ENCODE measurements at places on chromosomes 16 and 17.

- no peak for DNase-seq
Measured at GRCh38 chr17:77434136-77435114, 293.7 kb downstream of the SEC14L1 start.

DNA sequence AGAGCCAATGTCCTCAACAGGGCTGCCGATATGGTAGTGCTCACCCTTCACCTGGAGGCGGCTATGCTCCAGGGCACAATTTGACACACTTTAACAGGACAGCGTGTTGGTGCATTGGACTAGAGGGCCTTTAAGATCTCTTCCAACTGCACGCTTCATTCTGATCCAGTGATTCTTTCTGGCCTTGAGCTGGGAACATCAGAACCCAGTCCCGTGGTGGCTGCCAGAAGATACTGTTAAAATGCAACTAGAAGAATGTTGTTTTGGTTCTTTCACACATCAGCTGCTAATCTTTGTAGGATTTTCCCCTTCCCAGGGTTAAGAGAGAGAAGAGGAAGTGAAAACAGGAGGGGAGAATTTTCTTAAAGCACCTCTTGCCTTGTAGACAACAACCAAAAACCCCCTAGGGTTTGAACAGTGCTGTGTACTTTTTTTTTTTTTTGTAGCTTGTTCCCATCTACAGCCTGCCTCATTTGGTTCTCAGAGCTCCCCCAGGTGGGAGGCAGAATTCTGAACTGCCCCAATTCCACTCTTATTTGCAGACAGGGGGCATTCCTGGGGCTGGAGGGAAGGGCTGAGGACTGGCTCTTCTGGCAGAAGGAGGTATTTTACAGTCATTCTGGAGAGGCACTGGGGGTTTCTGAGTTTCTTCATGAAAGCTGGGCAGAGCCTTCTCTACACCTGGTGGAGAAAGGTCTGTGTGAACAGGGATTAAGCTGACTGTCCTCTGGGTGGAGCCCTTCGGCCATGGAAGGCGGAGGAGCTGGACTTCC is 32.4 kb downstream of the SMARCE1 start:
- DNase-seq: no peak

- DNase-seq: no peak
Measured at GRCh38 chr16:87371261-87371866, 12.2 kb downstream of the FBXO31 start.

DNA sequence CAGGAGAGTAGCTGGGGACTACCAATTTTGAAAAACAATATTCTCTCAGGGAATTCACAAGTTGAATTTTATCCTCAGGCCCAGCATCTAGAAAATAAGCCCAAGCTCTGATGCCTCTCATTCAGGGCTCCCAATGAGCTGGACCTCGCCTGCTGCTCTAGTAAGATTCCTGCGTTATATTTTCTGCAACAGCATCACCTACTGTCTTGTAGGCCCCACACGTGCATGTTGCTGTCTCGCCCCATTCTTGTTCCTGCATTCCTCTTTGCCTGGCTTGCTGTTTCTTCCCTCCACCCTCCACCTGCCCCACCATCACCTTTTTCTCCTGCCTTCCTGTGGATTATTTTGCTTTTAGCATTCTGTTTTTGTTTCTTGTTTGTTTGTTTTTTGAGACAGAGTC is 8.3 kb upstream of the ST6GALNAC2 start:
- no peak for DNase-seq

GRCh38 chr16:55500530-55501011 is 8.3 kb upstream of the LPCAT2 start:
- DNase-seq: no peak

DNA sequence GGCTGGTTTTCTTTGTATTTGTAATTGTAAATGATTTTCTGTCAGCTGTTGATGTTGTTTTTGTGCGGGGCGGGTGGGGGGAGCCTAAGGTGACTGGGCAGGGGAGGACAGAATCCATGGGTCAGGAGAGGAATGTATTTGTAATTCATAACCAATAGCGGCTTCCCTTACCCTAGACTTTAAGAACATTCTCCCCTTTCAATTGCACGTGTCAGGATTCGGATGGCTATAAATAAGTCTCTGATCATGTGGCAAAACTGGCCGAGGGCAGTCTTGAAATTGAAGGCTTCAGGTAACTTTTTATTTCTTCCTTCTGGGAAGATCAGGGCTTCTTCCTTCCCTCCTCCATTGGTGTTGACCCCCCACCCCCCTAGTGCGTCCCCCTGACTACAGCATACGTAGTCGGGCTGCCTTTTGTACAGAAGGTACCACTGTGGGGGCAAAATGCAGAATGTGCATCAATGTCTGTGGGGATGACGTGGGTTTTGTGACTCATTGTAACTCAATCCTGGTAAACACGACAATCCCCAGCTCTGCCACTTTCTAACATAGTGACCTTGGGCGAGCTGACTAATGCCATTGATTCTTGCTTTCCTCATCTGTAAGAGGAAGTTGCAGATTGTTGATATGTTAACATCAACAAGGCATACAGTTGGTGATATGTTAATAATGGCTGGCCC is 16.2 kb downstream of the MARCHF10 start:
- no peak for DNase-seq

GRCh38 chr17:21041741-21042457 is 912 bp downstream of the USP22 start:
- DNase-seq: no peak

- DNase-seq: no peak
Measured at GRCh38 chr17:6711681-6712057, 1.5 kb downstream of the SLC13A5 start.

GRCh38 chr16:63789603-63790002 is 1332.3 kb downstream of the CDH11 start:
- no peak for DNase-seq

DNA sequence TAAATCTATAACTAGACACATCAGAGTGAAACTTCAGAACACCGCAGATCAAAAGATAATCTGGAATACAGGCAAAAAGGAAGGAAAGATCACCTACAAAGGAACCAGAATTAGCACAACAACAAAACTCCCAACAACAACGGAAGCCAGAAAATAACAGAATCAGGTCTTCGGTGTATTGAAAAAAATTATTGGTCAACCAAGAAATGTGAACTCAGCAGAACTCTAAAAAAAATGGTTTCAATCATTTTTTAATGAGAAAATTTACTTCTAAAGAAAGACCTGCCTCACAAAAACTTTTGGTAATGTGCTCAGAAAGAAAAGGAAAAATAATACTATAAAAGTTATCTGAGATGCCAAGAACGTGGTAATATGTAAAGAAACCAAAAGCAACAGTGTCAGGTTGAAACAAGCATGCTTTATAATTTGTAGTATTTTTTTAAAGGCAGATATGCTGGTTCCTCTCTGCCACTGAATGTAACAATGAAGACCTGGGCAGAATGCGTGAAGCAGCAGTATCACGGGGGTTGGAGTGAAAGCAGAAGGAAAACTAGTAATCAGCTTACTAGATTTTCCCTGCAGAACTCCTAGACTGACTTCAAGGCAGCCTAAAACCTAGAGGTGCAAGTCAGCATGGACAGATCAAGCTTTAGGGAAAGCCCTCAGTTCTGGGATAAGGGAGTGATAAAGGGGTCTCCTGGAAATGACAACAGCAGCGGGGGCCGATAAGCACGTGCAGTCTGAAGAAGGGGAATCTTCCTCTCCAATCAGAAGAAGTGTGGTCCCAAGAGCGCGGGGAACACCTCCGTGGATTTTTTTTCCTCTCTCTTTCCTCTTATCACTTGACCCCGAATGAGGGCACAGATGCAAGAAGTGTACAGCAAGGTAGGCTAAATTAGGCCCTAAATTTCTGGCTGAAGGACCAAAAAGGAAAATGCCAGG is 80.9 kb upstream of the TEKT1 start:
- DNase-seq: no peak

DNA sequence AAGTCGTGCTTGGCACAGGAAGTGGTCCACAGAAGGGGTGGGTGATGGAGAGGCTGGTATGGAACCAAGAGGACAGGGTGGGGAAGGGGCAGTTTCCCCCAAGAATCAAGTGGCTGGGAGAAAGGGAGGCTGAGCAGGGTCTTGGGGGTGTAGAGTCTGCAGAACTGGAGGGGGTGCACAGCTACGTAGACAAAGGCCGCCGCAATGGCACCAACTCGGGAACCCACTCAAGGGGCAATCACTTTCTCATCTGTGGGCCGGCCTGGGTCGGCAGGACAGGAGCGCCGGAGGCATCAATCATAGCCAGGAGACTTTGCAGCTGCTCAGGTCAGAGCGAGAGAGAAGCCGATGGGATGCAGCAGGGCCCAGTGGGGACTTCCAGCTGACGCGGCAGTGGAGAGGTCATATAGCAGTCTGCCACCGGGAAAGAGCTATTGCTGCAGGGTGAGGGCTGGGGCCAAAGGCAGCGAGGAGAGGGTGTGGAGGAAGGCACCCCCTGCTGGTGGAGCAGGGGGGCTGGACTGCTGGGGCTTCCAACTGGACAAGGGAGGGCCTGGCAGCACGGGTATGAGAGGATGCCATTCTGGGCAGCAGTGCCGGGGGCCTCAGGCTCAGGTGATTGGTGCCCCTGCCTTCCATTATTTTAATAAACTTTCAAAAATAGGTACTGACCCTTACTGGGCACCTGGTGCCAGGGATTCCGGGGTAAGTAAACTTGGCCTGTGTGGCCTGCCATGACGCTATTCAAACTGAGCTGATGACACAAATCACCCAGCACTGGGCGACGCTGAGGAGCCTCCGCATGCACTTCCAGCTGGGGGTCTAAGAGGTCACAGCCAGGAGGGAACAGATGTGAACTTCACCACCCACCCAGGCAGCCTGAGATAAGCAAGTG is 52.5 kb upstream of the MTSS2 start:
- no peak for DNase-seq

DNA sequence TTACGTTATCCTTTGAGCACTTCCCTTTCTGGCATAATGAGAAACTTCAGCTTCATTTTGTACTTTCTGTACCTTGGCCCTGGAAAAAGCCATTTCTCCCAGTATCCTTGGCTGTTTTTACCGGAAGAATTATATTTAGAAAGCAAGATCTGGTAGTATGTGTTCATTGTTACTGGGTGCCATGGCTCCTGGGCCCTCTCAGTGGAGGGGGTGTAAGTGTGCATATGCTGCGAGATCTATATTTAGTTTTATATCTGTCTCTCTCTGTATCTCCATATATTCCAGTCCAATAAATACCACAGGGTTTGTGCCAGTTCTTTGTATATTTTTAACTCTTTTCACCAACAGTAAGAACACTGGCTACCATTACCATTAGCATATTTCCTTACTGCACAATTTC is 17.7 kb downstream of the ATP2C2 start:
- no peak for DNase-seq

GRCh38 chr16:27627136-27627535 is 77.2 kb downstream of the KATNIP start:
- no peak for DNase-seq

DNA sequence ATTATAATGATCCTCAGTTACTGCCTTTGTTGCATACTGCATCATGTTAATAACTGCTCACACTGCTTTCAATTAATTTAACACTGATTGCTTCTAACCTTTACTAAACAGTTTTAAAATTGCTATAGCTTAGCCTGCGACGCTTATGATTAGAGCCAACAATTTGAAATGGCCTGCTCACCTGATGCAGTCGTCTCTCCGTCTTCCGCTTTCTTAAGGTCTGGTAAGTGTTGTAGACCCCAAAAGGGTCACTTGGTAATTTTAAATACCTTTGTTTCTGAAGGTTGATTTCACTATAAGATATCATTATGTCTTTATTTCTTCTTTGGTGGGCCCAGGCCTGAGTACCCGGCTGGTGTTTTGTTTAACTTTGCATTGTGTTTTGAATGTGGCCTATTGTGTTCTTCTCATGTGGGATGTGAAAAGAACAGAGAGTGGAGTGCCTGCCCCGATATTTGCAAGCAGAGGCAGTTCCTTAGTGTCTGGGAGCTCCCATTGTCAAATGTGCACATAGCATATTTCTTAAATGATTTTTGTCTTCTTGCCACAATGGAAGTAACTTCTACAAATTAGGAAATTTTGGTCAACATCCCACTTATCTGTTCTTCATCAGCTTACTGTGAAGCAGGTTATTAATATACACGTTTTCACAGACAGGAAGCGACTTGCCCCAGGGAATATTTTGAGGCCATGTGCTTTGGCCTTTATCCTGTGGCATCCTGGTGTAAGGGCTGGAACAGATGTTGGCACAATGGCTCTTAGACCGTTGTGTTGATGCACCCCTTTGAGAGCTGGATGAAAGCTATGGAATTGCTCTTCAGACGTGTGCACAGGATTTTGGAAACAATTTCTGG is 2.9 kb downstream of the PHKB start:
- no peak for DNase-seq

GRCh38 chr17:82444941-82445521 is 5.5 kb downstream of the CYBC1 start:
- no peak for DNase-seq

- DNase-seq: no peak
Measured at GRCh38 chr16:53043428-53043831, 9.3 kb downstream of the CHD9NB start.

GRCh38 chr16:28513484-28514181 is 7.0 kb upstream of the IL27 start:
- no peak for DNase-seq

GRCh38 chr17:82685291-82685690 is 13.2 kb downstream of the RAB40B start:
- DNase-seq: no peak

GRCh38 chr16:81532491-81533174 is 88.0 kb downstream of the CMIP start:
- DNase-seq: no peak

DNA sequence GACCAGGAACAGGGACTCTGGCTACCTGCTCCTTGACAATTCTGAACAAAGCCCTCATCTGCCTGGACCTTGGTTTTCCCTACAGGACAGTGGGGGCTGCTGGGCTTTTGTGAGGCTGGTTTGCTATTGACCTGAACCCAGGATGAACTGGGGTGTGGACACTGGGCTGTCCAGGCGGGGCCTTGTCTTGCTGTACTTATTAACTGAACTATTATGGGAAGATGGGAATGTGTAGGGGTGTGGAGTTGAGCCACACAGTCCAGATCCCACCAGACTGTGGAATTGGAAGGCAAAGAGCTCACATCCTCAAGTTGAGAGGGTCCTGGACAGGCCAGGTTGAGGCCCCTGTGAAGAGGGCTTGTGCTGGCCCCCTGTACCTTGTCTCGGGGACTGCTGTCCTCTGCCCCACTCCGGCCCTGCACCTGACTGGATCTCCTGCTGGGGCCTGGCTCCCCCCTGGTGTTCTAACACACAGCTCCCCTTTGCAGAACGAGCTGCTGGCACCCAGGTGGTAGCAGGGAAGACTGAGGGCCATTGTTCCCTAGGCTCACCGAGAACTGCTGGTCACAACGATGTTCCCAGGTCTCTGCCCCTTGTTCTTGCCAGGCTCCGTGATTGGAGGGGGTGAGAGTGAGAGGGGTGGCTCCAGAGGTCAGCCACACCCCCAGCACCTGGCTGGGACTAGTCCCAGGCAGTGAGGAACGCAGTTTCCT is 51.8 kb upstream of the CDC42EP4 start:
- no peak for DNase-seq

GRCh38 chr17:65684631-65685030 is 123.2 kb upstream of the AXIN2 start:
- DNase-seq: no peak
